ENCODE measurements at places on chromosomes 3 and 15.

DNA sequence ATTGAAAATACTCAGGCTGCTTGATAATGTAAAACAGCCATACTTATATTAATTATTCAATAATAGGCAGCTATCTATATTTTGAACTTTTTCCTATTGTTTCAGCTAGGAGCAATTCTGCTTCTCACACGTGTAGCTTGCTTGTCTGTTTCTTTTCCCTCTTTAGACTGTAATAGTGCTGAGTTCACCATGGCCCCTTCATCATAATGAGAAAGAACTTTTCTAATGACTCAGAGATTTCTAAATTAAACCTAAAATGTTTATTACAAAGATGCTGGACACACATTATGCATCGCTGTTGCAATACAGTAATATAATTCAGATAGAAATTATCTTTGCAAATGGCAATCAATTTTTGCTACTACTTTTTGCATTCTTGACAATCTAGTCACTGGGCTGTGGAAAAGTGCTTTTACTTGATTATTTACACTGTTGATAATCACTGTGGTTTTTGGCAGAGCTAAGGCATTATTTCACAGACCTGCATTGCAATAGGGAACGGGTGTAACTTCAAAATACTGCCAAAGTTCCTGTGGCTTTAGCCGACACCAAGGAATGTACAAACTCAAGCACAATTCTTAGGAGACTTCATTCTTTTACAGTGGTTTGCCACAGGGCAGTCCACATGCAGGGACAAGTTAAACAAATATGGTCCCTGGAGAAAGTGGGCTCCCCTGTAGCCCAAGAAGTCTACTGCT is 281.0 kb upstream of the TBL1XR1 start:
- no peak for DNase-seq

DNA sequence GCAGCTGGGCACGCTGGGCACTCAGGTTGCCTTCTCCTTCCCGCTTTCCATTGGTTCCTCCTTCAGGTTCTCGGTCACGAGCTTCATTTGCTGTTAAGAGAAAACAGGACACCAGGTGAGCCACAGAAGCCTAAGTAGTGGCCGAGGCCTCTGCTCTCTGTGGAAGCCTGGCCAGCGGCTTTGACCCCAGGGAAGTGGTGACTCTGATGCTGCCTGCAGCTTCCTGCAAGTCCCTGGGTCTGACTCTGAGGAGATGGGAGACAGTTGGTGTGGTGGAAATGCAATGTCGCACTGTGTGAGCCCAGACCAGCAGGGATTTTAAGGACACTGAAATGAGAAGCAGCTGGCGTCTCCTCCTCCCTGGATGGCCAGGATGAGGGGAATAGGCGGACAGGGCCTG is 80.5 kb downstream of the SNRK start:
- no peak for DNase-seq

DNA sequence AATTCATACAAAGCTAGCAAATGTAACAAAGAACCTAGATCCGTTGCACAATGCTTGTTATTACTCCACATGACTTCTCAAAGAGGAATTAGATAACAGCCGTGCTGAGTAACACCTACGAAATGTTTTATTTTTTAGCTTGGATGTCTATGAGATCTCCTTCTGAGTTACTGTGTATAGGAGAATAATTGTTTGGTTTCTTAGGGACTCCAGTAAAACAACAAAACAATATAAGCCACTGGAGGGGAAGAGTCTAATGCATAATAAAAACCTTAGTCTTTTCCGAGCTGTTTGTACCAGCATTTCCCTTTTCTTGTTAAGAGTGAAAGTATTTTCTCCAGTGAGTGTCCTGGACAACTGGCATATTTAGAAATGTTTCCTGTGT is 15.6 kb downstream of the SNAP23 start:
- no peak for DNase-seq

GRCh38 chr15:27670486-27671209 is 428.5 kb downstream of the OCA2 start:
- DNase-seq = no peak

- DNase-seq = no peak
Measured at GRCh38 chr3:82807781-82808180, 1046.3 kb upstream of the GBE1 start.

- no peak for DNase-seq
Measured at GRCh38 chr3:42035816-42036482, 55.2 kb upstream of the TRAK1 start.

DNA sequence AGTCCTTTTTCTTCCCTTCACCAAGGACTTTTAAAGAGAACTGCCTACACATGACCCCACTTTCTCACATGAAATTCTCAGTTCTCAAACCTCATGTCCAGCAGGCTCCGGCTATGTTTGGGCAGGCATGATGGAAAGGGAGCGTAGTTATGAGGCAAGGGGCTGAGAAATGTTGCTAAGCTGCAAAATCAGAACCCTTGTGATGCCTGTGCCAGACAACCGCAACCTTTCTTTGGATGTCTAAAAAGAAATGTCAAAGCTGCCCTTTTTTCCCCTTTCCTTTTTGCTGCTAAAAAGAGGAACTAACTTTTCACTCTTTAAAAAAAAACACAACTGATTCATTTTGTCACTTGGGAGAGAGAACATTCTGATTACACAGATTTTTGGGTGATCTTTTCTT is 19.2 kb downstream of the GNB4 start:
- no peak for DNase-seq

- DNase-seq = no peak
Measured at GRCh38 chr15:61639491-61639890, 410.4 kb upstream of the RORA start.

DNA sequence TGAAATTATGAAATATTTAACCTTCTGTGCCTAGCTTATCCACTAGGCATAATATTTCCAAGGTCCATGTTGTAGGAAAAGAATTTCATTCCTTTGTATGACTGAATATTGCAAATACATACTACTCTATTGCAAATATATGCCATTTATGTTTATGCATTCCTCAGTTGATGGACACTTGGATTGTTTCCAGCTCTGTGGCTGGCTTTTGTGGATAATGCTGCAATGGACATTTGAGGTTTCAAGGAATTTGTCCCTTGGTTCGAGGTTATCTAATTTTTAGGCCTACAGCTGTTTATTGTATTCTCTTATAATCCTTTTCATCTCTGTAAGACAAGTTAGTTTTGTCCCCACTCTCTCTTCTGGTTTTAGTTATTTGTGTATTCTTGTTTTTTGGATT is 7.7 kb upstream of the AADACL2 start:
- no peak for DNase-seq

DNA sequence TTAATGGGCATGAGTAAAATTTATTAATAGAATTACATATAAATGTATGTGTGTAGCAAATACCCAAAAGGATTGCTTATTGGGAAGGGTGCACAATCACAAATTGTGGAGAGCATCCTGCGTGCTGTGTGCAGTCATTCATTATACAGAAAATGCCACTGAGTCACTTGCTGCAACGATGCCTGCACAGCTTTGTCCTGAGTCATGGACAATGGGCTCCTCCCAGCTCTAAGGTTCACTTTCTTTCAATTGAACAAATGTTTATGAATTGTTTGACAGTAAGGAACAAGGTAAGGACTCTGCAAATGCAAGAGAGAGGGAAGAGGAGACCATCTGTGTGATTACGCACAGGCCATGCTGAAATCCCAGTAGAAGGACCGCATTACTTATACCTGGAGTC is 18.7 kb downstream of the CFAP161 start:
- DNase-seq = no peak

DNA sequence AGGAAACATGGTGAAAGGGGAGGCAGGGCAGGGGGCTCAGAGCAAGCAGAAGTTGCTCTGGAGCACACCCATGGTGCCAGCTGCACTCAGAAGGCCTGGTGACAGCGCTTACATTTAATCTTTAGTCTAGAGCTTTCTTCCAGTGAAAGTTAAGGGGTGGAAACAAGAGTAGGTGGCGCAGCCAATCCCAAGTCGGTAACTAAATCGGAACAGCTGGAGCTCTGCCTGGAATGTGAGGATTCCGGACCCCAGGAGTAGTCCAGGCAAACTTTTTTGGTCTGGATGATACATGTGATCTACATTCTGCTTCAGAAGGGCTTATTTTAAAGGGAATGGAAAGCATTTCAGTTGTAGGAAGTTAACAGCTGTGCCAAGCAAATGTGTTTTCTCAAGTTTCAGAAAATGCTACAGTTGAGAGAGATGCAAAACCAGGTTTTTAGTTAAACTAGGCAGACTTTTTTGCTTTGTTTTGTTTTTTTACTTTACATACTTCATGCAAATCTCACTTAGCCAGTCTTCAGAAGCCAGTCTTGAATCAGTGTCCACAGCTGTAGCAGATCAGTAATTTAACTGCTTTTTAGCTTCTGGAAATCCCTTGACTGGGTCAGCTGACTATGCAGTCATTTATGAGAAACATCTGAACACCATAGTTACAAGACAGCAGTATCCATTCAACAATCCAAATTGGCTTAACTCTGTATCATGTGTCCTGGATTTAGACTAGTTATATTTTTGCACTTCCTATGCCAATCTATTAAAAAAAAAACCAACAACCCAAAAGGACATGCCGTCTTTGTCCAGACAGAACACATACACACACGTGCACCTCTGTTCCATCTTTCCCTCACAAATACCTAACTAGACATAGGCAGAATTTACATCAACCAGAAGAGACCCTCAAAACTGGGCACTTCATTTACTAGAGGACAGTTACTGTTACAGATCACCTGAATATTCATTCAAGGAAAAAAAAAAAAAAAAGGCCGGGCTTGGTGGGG is 33.2 kb downstream of the ZNF106 start:
- no peak for DNase-seq

DNA sequence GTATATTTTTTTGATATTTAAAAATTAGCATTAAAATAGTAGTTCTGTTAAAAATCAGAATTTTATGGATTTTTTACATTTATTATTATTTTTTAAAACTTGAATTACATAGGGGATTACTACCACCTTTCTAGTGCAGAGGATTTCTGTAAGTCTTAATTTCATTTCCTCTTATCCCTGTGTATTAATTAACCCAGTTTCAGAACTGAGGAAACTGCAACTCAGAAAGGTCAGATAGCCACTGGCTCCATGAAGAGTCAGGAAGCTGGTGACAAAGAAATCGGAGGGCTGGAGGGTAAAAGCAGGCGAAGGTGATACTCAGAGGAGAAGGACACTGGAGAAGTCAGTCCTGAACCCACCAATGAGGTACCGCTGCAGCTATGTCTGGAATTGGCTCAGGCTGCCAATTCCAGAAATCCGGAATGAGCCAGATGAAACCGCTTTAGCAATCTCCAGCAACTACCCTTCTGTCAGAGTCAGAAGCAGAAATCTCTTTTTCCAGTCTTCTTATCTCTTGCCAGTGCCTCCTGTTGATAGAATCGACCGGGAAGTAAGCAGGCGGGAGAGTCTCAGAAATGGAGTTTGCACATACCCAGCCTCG is 308.5 kb downstream of the SV2B start:
- DNase-seq = no peak

DNA sequence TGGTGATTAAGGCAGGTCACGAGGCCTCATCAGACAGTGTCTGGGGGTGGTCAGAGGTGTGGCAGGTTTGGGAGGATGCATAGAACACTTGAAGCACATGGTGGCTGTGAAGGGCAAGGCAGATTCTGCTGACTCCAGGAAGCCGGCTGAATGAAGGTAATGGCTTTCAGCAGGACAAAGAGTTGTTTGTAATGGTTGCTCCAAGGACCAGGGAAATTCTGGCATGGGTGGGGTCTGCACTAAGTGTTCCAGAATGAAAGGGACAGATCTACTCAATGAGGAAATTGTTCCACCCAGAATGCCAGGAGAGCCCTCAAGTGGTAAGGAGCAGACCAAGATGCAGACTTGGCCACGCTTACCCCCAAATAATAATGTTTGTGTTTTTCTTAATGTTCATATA is 70.7 kb upstream of the ACAD9 start:
- DNase-seq = no peak

DNA sequence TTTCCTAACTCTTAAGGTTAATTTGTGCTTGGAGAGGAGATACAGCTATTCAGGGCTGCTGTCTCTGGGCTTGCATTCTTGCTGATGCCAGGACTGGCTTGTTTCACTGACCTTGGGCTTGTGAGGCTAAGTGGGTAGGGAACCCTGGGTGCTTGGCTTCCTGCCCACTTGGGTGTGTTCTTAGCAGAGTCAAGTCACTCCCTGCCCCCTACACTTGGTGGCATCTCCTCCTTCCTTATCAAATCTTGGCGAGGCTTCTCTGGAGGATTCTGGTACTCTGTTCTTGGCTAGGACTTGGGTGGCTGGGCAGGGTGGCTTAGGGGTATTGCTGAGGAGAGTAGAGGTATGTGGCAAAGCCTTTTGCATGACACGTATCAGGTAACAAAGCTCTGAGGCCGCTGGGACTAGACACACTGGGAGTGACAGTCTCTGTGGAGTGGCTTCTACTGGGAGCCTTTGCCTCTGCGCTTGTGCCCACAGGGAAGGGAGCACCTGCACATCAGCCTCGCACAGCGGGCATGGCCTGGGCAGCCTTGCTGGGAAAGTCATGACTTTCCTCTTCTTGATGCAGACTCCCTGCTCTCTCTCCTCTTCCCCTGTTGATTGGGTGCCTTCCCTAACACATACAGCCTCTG is 41.8 kb downstream of the CHCHD6 start:
- no peak for DNase-seq

GRCh38 chr15:46460431-46461094 is 825.7 kb downstream of the SQOR start:
- DNase-seq = no peak

- DNase-seq = no peak
Measured at GRCh38 chr15:61182946-61183345, 46.2 kb downstream of the RORA start.

GRCh38 chr15:90576711-90577389 is 47.1 kb downstream of the CRTC3 start:
- DNase-seq = no peak

DNA sequence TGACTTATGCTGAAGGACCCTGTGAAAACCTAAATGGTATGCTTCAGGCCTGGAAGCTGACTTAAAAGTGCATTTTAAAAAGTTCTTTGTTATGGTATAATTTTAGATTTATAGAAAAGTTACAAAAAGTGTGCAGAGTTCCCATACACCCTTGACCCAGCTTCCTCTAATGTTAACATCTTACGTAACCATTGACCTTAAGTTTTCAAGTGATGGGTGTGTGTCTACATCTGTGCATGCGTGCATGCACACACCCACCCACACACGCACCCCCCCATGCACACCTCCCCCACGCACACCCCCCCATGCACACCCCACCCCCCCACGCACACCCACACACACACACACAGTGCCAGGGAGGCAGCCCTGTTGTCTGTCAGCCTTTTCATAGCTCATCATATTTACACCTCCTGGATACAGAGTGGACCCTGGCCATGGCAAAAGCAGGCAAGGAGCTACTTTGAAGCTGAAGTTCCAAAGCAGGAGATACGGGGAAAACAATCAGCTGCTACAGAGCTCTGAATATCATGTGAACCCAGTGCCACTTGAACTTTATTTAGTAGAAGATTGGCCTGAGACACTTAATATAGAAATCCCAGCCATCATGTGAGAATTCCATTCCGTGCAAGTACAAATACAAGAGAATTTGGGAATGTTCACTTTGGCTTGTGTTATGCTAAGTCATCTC is 30.0 kb upstream of the TRAK1 start:
- no peak for DNase-seq
